ENCODE measurements at places on chromosomes 6 and 20. TPM values are rescaled to one million over a fixed set of nuclear protein-coding genes. Genes with fewer than 3 reads are reported as not detected.

DNA sequence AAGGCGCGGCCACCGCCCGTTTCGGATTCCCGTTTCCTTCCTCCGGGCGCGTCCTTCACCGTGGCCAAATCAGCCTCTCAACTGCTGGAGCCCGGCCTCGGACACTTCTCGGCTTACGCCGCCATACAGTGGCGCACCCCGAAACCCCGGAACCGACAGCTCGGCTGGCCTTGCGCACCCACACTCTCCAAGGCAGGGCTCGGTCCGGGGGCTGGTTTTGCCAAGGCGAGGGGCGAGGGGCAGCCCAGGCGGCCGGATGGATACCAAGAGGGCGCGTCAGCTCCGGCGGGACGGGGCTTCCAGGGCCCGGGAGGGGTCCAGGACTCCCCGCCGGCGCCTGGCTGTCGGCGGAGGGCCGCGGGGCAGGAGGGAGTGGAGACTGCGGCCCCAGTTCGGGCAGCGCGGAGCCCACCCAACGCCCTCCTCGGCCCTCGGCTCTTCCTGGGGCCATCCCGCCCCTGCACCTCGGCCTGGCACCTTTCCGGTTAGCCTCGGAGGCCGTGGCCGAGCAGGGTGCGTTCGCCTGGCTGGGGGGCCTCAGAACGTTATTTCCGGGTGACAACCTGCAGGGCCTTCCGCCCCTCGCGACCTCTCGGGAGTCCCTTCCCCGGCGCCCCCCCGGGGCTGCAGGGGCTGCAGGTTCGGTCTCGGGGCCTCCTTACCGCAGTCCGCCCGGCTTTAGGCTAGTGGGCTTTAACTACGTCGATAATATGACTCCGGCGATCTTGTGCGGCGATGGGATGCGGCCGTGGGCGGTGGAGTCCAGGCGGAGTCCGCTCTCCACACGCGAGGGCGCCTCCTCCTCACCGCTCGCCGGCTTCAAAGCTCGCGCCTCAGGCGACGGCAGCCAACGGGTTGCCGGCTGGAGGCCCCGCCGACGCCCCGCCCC lies 697 bp upstream of the CEP43 start:
- DNase-seq = peak; percentile 81

Gene PTCRA
- polyA plus RNA-seq = not detected

Gene TNFRSF21
- 9.7 TPM for polyA plus RNA-seq

- no peak for DNase-seq
These were observed 96.4 kb upstream of the MRPS10 start for GRCh38 chr6:42313941-42314570.

DNA sequence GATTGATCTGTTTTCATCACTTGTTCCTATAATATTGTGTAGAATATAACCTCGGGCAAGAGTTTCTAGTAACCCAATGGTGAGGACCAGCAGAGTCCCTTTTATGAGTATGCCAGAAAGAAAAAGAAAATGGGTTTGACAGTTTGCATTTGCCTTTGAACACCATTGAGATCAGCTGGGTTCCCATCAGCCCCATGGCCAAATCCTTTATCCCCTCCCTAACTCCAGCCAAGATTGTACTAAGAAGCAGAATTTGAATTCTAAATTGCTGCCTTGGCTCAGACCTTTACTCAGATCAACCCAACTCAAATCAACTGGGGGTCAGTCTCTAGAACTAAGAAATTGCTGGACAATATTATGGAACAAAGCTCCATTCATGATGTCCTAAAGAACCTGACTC lies 187.4 kb downstream of the TBC1D7 start:
- DNase-seq = no peak

Gene DEFB129
- not detected for polyA plus RNA-seq

GRCh38 chr20:42376131-42376530 lies 758.0 kb upstream of the CHD6 start:
- DNase-seq = no peak

GRCh38 chr6:137731960-137732616 lies 135.0 kb upstream of the TNFAIP3 start:
- DNase-seq = no peak

Measured in pancreas (tissue), 10 donors.